ENCODE measurements at places on chromosomes 13 and 19.

DNA sequence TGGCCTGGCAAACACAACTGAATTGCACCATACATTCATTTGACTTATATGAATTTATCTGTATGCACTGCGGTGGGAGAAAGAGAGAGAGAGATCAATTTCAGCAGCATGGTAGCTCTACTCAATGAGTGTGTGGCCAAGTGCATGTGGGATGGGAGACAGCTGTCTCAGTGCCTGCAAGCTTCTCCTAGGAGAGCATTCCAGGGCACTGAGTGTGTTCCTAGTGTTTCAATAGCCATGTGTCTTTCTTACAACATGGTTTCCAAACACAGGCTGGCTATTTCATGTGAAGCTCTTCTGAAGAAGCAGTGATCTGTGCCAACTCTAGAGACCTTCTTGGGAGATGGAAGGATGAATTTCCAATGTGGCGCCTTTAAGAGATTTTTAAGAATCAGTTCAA lies 43.5 kb downstream of the NEK5 start:
- no peak for DNase-seq

DNA sequence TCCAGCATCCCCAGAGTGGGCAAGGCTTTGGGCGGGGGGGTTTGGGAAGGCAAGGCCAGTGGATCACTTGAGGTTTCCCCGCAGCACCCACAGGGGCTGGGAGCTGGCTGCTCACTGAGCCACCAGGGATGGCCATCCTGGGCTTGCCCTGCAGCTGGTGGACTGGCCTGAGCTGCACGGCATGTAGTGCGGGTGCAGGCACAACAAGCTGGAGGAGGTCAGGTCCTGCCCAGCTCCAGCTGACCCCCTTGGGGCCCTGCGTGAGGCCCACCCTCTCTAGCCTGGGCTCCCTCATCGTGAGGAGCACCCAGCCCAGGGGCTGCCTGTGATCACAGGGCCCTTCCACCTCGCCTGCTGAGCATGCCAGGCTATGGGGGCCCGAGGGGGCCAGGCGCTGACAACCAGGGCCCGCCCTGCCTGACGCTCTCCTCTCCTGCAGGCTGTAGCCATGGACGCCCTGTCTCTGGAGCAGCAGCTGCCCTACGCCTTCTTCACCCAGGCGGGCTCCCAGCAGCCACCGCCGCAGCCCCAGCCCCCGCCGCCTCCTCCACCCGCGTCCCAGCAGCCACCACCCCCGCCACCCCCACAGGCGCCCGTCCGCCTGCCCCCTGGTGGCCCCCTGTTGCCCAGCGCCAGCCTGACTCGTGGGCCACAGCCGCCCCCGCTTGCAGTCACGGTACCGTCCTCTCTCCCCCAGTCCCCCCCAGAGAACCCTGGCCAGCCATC lies 22.9 kb downstream of the COMP start:
- DNase-seq: no peak

DNA sequence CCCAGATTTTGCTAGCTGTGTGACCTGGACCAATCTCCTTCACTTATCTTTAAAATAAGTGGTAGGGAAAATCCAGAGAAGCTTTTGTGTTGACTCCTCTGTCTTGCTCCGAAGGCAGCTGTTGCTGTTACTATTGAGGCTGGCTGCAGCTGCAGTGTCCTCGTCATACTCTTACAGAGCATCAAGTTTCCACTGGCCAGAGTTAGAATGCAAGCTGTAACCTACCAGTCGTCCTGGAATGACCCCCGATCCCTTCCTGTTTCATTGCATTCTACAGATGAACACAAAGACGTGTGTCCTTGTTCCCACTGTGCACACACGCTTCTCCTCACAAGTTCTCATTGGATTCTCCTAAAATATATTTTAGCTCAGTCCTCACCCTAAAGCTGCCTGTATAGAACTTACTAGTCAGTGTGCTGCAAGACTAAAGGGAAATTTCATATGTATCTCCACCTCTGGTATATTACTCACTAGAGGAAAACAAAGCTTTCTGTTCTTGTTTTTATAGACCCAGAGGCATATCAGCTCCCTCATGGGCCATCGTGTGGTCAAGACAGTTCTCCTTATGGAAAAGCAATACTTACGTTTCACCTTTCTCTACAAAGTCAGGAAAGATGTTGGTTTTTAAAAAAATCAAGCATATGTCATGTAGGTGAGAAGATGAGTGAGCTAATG lies 589.8 kb downstream of the LMO7 start:
- no peak for DNase-seq

DNA sequence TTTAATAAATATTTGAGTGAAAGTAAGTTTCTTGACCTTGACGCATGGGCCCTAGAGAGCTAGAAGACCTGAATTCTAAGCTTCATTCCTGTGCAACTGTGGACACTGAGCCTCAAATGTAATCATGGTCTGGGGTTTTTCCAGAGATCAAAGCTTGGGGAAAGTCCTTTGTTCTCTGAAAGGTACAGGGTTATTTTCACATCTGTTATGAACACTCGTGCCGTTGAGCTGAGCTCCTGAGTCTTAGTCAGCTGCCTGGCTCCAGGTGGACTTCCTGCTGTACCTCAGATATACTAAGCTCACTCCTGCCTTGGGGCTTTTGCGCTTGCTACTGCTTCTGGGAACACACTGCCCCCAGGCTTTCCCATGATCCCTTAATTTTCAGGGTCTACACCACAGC lies 7.5 kb upstream of the ZBTB32 start:
- no peak for DNase-seq

All from germinal center (tissue), 1 donor.